ENCODE measurements at places on chromosomes 12 and 14.

GRCh38 chr12:9667403-9668160, 1.9 kb upstream of the CLEC2D start:
- DNase-seq = no peak

DNA sequence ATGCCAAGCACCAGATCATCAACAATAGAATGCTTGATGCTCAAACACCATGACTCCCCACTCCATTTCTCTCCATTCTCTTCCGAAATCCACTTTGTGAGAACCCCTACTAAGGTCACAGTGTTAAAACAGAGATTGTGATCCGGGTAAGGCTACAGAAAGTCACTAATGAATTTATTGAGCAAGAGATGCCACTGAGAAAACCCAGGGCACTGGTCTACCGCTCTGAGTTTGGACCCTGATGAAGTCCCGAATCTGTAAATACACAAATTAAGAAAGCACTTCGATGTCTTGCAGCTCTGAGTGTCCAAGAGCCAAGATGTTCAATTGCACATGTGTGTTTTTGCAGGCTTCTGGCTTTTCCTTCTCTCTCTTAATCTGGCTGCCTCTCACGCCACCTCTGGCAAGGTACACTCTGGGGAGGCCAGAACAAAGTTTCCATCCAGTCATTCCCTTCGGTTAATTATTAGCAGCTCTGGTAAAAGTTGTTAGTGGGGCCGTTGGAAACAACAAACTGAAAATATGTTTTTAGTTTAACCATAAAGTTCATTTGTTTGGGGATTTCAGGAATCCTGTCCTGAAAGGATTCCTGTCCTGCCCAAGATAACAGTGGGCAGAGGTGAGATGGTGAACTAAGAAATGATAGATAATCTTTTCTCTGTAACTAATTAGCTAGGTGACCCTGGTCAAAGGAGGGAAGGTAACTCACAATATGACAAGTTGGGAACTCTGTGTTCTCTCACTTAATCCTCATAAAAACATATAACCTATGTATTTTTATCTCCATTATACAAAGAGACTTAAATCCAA, 75.4 kb downstream of the BTG1 start:
- no peak for DNase-seq

- DNase-seq = peak; percentile 77
These were observed 14.8 kb downstream of the MMP14 start for GRCh38 chr14:22850944-22851764.

DNA sequence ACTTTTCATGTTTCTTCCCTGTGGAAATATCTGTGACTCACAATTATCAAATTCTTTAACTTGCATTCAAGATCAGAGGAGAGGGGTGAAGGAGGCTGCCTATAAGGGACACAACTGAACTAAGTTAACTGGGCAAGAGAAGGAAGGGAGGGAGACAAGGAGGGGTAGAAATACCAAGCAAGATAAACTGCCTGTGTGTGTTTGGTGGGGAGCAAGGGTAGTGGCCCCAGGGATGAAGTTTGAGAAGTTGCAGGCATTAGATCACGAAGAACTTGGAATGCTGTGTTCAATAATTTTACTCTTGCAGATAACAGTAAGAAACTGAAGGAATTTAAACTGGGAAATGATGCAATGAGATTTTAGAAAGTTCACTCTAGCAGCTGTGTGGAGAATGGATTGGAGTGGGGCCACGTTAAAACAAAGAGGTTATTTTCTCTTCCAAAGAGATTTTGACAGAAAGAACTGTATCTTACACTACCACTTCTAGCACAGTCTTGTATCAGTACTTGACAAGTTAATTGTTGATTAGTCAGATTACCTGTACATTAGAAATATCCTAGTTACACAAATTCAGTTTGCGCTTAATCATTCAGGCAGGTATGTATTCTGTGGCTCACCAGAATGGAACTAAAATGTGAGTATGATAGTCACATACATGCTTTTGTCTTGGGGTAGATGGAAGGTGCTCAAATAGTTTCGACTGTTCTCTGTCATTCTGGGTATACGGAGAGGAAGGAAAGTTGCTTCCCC, 7.4 kb downstream of the PKP2 start:
- DNase-seq = no peak

DNA sequence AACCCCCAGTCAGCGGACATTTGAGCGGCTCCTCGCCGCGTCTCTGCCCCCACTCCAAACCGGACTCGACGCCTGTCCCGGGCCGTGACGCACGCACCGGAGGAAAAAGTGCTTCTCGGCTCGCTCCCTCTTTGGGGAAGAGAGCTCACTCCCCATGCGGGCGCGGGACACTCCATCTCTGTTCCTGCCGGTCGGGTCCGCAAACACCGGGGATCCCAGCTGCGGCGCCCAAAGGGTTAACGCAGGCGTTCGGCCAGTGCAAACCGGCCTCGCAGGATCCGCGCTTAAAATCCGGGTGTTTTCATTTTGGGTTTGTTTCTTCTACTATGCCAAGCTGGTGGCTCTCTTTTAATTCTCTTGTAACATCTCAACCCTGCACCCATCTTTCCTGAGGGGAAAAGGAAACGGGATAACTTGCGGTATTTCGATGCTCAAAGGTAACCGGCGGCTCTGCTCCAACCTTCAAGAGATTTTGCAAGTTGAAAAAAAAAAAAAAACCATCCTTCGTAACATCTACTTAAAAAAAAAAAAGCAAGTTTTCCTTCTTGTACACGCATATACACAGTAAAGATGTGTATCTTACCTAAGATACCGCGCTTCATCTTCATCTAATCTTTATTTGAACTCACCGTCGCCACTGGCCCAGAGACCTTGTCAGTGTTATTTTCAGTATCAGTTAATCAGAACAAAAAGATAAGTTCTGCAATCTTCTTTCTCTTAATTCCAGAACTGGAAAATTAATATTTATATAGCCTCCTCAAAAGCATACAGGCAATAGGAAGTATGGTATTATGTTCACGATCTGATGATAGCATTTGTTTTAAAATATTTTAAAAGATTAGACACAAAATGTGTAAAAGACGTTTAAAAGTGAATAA, 1.6 kb upstream of the ATP2B1 start:
- no peak for DNase-seq

- no peak for DNase-seq
These were observed 29.2 kb downstream of the BBS10 start for GRCh38 chr12:76318773-76319594.

DNA sequence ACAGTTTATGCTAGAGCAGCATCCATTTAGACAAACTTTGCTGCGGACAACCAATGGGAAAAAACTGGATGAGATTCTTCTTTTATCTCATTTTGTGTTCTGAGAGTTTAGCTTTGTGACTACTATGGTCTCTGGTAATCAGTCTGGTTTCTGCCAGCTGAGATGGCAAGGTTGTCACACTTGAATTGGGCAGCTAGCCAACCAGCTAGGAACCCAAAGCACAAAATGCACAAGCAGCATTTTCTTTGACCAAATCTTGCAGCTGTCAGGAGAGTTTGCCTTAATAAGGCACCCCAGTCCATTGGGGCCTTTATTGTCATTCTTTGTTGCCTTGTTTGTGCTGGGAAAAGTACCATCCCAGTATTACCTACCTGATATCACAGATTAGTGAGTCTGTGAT, 34.0 kb upstream of the ETV6 start:
- no peak for DNase-seq

GRCh38 chr12:127903146-127903545, 363.8 kb upstream of the TMEM132C start:
- no peak for DNase-seq

DNA sequence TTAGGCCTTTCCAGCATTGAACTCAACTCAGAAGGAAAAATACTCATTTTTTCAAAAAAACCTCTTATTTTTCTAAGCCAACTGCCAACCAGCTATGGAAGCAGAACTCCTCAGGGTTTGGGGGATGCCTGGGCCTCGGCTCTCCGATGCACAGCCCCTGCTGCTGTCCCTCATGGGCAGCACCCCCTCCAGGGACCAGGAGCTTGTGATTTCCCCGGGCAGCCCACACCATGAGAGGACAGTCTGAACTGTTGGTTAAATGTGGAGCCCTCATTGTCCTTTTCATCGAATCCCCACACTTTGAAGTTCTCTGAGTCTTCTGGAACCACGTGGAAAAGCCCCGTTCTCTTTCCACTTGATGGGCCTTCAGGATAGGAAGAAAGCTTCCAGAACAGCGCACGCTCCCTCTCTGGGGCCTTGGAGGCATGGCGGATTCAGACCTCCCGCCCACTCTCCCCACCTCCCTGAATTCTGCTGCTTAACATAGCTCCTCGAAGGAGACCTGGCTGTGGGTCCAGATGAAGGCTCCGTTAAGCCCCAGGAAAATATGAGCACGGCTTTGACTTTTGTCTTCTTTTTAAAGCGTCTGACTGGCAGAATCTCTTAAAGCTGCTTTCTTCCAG, 156.6 kb downstream of the CALM1 start:
- no peak for DNase-seq

All from forelimb muscle (tissue), 1 donor.